ENCODE measurements at places on chromosomes 16 and 17.

GRCh38 chr17:31787857-31788570 is 71.0 kb downstream of the COPRS start:
- peak; percentile 44 for DNase-seq

- no peak for DNase-seq
These were observed 47.7 kb upstream of the LCMT1 start for GRCh38 chr16:25063865-25064264.

DNA sequence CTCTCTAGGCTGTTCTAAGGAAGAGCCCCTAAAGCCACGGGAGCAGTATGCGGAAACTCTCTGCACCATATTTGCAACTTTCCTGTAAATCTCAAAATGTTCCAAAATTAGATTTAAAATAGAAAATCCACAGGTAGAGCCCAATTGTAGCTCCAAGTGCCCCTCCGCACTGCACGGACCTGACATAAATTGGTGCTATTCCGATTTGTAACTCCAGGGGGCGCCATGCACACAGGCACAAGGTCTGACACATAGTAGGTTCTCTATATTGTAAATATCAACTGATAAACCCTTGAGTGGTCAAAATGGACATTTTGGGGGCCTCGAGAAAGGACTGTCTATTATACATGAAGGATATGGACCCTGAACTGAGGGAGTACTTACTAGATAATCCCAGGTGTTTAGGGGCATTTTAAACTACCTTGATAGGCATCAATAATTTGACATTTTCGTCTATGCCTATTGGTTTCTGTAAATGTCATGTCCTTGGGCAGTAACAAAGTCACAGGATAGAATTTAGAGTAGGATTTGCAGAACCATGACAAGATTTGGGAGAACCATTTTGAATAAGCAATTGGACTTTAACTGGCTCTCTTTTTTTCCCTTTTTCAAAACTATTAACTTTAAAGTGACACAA is 36.6 kb upstream of the TMEM132E start:
- DNase-seq: no peak

GRCh38 chr17:72099919-72100318 is 20.9 kb upstream of the SOX9 start:
- DNase-seq: no peak

DNA sequence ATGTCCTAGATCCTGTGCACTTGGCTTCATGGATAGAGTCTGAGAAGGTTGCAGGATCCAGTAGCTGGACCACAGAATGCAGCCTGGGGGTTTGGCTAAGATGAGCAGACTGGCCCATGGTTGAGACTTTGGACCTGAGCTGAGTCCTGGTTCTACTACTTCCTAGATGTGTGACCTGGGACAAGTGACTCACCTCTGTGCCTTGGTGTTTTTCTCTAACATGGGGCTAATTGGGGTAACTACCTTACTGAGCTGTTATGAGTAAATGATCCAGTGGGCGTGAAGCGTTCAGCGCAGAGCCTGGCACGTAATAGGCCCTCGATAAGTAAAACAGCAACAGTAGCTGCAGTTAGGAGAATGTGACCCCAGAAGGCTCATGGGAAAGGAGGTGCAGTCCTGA is 38.8 kb downstream of the SNX20 start:
- no peak for DNase-seq

GRCh38 chr16:83992624-83993023 is 24.6 kb downstream of the NECAB2 start:
- DNase-seq: no peak

GRCh38 chr16:30756781-30757100 is 5.1 kb downstream of the CFAP119 start:
- no peak for DNase-seq

DNA sequence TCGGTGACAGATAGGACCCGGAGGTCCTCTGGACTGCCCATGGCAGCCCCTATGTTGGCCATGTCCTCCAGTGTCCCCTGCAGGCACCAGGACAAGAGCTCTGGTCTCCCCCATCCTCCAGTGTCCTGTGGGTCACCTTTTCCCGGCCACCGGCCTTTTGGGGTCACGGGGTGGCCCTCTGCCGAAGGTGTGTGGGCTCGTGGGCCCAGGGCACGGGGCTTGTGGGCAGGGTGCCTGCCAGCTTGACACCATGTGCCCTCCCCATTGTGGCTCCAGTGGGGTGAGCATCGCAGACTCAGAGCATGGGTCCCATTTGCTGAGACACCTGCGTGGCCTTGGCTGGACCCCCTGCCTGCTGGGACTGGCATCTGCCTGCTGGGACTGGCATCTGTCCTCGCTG is 18.1 kb downstream of the GSE1 start:
- DNase-seq: no peak

GRCh38 chr16:49631187-49632041 is 224.5 kb downstream of the ZNF423 start:
- no peak for DNase-seq

GRCh38 chr17:64787255-64787920 is 125.3 kb upstream of the SMURF2 start:
- no peak for DNase-seq

- DNase-seq: no peak
These were observed 1.5 kb upstream of the CPNE7 start for GRCh38 chr16:89573826-89574680.

- no peak for DNase-seq
These were observed 10.8 kb downstream of the NUPR1 start for GRCh38 chr16:28527985-28528384.

DNA sequence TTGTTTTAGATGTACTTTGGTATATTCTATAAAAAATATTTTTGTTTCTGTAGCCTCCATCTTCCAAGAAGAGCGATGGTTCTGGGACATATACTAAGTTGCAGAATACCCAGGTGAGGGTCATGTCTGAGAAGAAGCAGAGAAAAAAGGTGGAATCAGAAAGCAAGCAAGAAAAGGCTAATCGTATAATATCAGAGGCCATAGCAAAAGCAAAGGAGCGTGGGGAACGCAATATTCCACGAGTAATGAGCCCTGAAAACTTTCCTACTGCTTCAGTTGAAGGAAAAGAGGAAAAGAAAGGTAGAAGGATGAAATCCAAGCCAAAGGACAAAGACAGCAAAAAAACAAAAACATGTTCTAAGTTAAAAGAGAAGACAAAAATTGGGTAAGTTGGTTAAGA is 154.6 kb downstream of the CHD9 start:
- no peak for DNase-seq

GRCh38 chr17:20116683-20117309 is 107.6 kb downstream of the SPECC1 start:
- peak; percentile 21 for DNase-seq

DNA sequence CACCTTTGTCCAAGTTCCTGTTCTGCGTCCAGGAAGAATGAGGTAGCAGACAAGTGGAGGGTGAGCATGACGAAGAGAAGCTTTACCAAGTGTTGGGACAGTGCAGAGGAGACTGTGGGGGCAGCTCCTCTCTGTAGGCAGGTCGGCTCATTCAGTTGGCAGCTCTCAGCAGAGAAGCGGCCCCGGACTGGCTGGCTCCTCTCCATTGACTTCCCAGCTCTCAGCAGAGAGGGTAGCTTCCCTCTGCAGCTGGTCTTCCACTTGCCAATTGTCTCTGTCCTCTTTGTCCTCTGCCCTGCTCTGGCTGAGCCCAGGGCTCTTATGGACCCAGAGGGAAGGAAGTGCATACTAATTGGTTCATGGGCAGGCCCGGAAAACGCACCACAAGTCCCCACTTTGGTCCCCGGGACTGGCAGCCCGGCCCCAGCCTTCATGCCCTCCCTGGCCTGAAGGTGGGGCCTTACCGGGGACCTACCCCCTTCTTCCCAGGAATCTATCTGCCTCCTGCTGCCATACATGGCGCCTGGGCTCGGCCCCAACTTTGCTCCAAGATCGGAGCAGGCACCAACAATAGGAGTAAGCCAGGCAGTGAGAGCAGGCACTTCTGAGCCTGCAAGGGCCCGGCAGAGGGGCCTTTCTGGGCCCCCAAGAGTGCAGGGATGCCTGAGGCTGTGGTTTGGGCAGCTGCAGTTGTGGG is 10.1 kb downstream of the KCTD5 start:
- DNase-seq: no peak

DNA sequence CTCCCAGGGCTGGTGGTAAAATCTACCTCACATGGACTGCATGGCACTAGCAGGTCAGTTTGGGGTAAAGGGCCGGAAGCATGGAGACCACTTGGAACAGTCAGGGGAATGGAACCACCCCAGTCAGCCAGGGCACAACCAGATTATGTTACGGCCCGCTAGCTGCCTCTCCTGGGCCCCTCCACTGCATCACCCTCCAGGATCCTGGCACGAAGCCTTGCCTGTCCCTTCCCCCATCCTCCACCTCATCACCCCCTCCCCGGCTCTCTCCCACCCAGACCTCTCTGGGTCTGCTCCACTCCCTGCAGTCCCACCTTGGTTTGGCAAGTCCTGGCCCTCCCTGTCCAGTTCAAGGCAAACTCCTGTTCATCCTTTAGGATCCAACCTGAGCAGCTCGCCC is 91.7 kb downstream of the CLEC16A start:
- no peak for DNase-seq

DNA sequence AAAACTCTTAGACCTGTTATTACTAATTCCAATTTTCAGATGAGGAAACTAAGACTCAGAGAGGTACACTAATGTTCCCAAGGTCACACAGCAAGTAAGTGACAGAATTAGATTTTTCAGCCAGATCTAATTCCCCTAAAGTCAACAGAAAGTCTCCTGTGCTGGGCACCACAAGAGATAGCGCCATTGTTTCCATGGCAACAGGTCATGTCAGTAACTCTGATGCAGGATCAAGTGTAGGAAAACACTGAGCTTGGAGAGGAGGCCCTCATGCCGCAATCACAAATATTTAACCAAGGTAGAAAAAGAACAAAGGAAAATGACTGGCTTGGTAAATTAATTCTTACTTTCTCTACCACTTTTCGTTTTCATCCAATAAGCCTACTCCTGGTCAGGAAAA is 166.0 kb upstream of the CDH13 start:
- DNase-seq: no peak

- no peak for DNase-seq
These were observed 585.6 kb downstream of the CDH13 start for GRCh38 chr16:83212301-83212841.

- peak; percentile 77 for DNase-seq
These were observed 4.9 kb upstream of the ZNF267 start for GRCh38 chr16:31868691-31869167.

GRCh38 chr16:72198021-72198711 is 26.2 kb upstream of the PMFBP1 start:
- DNase-seq: peak; percentile 22

GRCh38 chr16:78543023-78543422 is 443.6 kb downstream of the WWOX start:
- no peak for DNase-seq

GRCh38 chr17:28390563-28390962 is 15.4 kb downstream of the SLC46A1 start:
- no peak for DNase-seq

DNA sequence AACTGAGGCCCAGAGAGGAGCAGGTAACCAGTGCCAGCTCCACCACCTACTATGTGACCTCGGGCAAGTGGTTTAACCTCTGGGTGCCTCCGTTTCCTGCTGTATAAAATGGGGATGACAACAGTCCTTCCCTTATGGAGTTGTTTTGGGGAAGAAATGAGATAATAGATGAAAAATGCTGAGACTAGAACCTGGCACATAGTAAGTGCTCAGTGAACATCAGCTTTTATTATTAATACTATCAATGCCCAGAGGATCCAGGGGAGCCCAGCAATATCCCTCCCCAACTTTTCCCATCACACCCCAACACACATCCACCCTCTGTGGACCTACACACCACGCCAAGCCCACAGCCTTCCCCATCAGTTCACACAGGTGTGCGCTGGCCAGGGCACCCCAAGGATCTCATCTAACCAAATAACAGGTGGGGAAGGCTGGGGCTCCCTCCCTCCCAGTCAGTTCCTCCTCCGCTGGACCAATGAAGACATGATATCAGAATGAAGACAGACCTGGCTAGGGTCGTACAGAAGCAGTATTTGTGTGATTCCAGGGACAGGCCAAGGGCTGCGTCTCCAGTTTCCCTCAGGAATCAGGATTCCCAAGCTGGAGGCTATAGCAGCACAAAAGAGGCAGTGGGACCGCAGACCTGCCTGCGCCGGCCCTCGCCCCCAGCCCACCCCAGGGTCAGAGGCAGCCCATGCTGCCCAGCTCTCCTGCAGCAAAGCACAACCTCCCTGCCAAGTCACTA is 1.8 kb downstream of the ATP2A3 start:
- DNase-seq: no peak

DNA sequence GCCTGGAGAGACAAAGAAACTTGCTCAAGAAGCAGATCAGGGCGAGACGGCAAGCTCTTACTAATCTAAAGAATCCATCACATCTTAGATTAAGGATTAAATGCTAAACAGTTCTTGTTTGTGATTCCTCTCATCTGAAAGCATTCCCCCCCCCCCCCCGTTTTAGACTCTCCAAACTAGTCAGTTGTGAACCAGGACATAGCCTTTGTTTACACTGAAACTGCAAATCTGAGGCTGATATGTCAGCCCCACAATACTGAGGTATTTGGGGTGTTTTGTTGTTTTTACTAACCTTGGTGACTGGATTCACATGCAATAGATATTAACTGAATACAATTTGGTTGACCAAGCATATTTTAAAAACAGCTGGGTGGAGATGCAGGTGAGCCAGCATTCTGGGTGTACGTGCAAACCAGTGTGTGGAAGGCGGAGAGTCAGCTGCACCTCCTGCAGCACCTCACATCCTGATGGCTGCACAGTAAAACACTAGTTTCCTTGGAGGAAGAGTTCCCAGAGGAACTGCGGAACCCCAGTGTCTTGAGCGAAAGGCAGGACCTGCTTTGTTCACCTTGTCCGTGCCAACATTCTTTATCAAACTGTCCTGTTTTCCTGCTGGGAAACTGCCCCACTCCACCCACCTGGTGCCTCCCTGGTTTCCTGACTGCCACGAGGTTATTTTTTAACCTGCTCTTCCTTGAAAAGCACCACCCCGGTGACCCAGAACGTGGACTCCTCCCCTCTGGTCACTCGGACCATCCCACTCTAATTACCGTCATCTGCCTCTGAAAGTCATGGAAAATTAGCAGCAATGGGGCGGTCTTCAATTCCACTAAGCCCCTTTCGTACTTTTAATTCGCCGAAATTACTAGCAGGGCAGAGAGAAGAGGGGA is 1.2 kb upstream of the YPEL2 start:
- DNase-seq: no peak

GRCh38 chr16:47029724-47030123 is 56.2 kb upstream of the DNAJA2 start:
- DNase-seq: no peak

- peak; percentile 22 for DNase-seq
These were observed 20.4 kb upstream of the YPEL2 start for GRCh38 chr17:59311051-59311468.

- no peak for DNase-seq
These were observed 103.9 kb downstream of the CNTNAP4 start for GRCh38 chr16:76381096-76381495.

GRCh38 chr17:54898576-54898975 is 2.1 kb upstream of the TOM1L1 start:
- DNase-seq: no peak

- DNase-seq: no peak
These were observed 87.4 kb upstream of the NKD1 start for GRCh38 chr16:50460538-50461399.

- DNase-seq: no peak
These were observed 60.8 kb upstream of the CORO6 start for GRCh38 chr17:29683481-29683880.

Measured in amniotic stem cell (primary cell).